ENCODE measurements at places on chromosomes 12 and 14. TPM values are rescaled to one million over a fixed set of nuclear protein-coding genes. Genes with fewer than 3 reads are reported as not detected.

DNA sequence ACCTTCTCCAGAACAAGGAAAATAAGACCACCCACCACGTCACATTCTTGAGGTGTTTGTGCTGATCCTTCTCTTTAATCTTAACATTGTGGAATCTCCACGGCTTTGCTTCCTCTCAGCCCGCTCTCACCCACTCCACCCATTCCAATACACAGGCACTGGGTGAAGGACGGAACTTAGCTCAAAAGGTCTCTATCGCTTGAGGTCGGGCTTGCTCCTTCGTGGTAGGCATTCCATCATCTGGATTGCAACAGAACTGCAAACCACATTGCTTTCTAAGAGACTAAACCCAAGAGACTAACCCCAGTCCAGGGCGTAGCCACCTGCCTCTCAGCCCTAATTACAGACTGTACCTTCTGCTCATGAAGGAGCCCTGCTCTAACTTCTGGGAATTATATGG is 24.0 kb upstream of the MDM2 start:
- H3K4me3 ChIP-seq, result no peak overlapping the region
- no peak overlapping the region for H3K27ac ChIP-seq
- no peaks in the 10 kb centered on the region for H3K27me3 ChIP-seq
- H3K36me3 ChIP-seq, result no peaks in the 10 kb centered on the region
- no peak for DNase-seq
- peaks cover 14% of the 10 kb centered on the region for H3K4me1 ChIP-seq

DNA sequence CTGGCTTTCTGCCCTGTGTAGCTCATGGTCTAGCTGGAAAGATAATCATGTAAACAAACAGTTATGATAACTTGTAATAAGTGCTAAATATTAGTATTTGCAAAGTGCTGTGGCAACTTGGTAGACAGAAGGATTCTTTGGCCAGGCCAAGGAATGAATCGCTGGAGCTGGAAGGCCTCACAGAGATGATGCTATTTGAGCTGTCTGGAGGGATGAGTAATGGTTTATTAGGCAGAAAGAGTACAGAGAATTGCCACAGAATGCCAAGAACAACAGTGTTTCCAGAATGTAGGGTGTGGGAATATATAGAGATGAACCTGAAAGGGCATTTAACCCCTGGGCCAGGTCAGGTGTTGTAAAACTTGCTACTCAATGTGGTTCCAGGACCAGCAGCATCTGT is 27.6 kb downstream of the OTX2 start:
- peaks cover 77% of the 10 kb centered on the region for H3K27me3 ChIP-seq
- H3K27ac ChIP-seq, result no peak overlapping the region
- DNase-seq, result no peak
- H3K4me3 ChIP-seq, result no peak overlapping the region

DNA sequence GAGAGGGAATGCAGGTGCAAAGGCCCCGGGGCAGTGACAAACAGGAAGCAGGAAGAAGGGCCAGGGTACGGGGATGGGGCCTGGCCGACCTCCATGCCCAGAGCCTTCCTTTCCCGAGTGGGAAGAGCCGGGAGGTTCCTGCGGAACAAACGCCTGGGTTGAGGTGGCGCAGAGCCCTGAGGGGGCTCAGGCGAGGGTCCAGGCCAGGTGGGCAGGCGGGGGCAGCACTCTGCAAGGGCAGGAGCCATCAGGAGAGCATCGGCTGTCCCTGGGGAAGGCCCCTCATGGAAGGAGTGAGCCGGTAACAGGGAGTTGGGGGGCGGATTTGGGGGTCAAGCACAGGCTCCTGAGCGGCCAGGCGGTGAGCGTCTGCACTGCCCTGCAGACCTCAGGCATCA is 18.1 kb upstream of the FBRSL1 start:
- H3K36me3 ChIP-seq, result no peaks in the 10 kb centered on the region
- H3K27ac ChIP-seq, result no peak overlapping the region
- peaks cover 23% of the 10 kb centered on the region for H3K27me3 ChIP-seq
- H3K4me3 ChIP-seq, result no peak overlapping the region

DNA sequence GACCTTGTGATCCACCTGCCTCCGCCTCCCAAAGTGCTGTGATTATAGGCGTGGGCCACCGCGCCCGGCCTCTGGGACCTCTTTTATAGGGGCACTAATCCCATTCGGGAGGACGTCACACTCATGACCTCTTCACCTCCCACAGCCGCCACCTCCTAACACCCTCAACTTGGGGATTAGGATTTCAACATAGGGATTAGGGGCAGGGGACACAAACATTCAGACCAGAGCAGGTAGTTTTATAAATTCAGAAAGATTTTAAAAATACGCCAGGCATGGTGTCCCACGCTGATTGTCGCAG is 49.4 kb downstream of the TPCN1 start:
- no peak for DNase-seq
- peaks cover 66% of the 10 kb centered on the region for H3K4me1 ChIP-seq
- H3K27ac ChIP-seq, result peak overlapping the region; percentile 92
- no peaks in the 10 kb centered on the region for H3K27me3 ChIP-seq
- H3K4me3 ChIP-seq, result no peak overlapping the region

- no peak overlapping the region for H3K4me3 ChIP-seq
- no peaks in the 10 kb centered on the region for H3K4me1 ChIP-seq
Observed at GRCh38 chr14:81953419-81953818, 419.8 kb upstream of the SEL1L start.

DNA sequence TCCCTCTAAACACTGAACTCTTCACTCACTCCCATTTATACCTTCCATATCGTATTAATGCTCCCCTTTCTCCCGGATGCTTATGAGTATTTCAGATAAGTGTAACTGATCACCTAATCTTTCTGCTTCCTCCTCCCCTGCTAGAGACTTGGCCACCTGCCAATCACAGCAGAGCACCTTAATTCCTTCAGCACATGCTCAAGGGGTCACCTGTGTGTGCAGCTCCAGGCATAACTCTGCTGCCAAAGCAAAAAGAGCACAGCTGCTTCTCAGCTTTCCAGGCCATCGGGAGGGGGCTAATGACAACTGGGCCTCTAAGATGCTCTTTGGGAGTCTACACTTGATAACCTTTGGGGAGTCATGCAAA is 106.9 kb upstream of the DYRK2 start:
- no peak overlapping the region for H3K27ac ChIP-seq
- no peaks in the 10 kb centered on the region for H3K36me3 ChIP-seq
- DNase-seq, result no peak
- H3K4me1 ChIP-seq, result no peaks in the 10 kb centered on the region

DNA sequence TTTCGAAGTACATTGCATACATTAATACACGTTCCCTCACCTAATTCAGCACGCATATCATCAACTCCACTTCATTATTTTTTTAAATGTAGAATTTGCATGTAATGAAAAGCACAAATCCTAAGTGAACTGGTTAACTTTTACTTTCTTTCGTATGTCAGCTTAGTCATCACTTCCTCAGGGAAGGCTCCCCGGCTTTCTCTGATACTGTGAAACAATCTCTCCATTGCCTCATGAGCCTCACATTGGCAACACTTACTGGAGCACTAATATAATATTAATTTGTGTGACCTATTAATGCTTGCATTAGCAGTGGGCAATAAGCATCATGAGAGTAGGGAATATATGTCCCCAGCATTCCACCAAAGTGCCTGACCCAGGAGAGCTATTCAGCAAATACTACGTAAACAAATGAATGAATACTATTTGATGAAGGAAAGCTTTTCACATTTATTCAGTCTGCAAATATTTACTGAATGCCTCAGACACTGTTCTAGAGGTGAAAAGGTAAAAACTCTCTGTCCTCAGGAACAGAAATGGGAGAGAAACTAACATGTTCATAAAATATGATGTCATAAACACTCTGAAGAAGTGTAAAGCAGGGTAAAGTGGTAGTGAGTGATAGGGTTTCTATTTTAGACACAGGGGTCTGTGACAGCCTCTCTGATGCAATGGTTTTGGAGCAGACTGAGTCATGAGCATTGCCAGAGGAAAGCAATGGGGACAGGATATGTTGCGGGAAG is 327.5 kb upstream of the DIO2 start:
- no peaks in the 10 kb centered on the region for H3K36me3 ChIP-seq
- no peak for DNase-seq

DNA sequence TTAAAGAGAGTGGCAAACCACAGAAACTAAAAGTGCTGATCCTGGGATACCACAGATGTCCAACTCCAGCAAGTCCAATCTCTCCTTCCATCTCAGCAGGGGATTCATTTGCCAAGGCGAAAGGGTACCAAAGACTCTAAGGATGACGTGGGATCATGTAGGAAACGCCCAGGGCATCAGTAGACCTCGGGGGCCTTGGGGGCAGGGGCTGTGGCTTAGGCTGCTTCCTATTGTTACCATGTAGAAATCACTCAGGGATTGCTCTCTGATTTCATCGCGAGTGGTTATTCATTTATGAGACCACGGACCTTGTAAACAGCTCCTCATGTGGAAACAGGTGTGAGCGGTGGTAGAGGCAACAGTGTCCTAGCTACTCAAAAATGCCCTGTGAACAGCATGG is 149.3 kb upstream of the FKBP4 start:
- H3K27ac ChIP-seq, result no peak overlapping the region
- peaks cover 28% of the 10 kb centered on the region for H3K4me1 ChIP-seq
- no peak for DNase-seq
- no peaks in the 10 kb centered on the region for H3K27me3 ChIP-seq

DNA sequence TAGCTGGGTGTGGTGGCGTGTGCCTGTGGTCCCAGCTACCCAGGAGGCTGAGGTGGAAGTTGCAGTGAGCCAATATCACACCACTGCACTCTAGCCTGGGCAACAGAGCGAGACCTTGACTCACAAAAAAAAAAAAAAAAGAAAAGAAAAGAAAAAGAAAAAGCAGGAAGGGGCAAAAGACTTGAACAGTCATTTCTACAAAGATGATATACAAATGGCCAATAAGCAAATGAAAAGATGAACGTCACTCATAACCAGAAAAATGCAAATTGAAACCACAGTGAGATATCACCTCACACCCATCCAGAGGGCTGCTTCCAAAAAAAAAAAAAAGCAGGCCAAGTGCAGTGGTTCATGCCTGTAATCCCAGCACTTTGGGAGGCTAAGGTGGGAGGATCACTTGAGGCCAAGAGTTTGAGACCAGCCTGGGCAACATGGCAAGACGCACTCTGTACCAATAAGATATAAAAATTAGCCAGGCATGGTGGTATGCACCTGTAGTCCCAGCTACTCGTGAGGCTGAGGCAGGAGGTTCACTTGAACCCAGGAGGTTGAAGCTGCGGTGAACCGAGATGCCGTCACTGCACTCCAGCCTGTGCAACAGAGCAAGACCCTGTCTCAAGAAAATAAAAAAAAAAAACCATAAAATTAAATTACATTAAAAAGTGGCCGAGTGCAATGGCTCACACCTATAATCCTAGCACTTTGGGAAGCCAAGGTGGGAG is 20.5 kb downstream of the UBC start:
- H3K27me3 ChIP-seq, result no peaks in the 10 kb centered on the region
- no peak overlapping the region for H3K27ac ChIP-seq
- H3K36me3 ChIP-seq, result no peaks in the 10 kb centered on the region
- H3K4me3 ChIP-seq, result no peak overlapping the region

- H3K27ac ChIP-seq, result no peak overlapping the region
- H3K36me3 ChIP-seq, result no peaks in the 10 kb centered on the region
- DNase-seq, result no peak
- H3K27me3 ChIP-seq, result no peaks in the 10 kb centered on the region
- H3K4me3 ChIP-seq, result no peak overlapping the region
Observed at GRCh38 chr12:12964255-12964654, 12.3 kb upstream of the GPRC5D start.

- H3K27ac ChIP-seq, result peak overlapping the region; percentile 79
- no peak for DNase-seq
Observed at GRCh38 chr12:7959701-7960121, 23.7 kb upstream of the SLC2A3 start.

DNA sequence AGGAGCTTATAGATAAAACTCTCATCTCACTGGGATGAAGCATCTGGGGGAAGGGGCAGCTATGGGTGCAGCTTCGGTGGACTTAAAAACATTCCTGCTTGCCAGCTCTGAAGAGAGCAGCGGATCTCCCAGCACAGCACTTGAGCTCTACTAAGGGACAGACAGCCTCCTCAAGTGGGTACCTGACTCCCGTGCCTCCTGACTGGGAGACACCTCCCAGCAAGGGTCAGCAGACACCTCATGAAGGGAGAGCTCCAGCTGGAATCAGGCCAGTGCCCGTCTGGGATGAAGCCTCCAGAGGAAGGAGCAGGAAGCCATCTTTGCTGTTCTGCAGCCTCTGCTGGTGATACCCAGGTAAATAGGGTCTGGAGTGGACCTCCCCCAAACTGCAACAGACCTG is 345.2 kb upstream of the SYT1 start:
- no peak overlapping the region for H3K27ac ChIP-seq
- H3K4me1 ChIP-seq, result no peaks in the 10 kb centered on the region
- H3K4me3 ChIP-seq, result no peak overlapping the region
- DNase-seq, result no peak

DNA sequence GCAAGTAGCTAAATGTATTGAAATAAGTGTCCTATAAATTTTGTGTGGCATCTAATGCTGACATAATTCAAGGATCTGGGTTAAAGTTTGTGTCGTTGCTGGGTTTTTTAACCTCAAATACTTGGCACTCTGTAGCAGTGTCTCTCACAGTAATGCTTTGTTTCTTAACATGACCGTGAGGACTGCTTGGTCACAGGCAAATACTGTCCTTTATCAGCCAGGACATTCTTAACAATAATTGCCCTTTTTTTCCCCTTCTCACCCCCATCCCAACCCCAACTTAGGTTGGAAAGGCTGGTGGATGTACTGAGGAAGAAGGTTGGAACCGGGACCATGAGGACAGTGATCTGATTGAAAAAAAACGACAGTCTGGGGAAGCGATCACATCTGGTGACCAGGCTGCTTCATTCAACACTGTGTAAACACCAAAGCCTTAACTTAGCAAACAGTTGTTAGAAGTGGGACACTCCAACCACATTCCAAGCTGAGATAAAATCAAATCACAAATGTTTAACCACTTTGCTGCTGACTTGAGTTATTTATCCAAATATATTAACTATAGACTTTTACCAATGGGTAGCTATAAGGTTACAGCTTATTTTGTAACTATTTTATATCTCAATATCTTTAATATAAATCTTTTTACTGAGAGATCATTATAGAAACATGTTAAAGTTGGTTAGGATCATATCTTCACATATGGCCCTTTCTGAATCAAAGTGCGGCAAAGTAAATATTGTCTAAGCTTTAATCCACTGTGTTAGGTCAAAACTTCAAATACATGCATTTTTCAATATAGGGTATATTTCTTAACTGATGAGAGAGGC is 48.2 kb downstream of the FOXA1 start:
- no peak for DNase-seq
- H3K4me3 ChIP-seq, result no peak overlapping the region
- H3K27me3 ChIP-seq, result no peaks in the 10 kb centered on the region
- no peaks in the 10 kb centered on the region for H3K4me1 ChIP-seq
- H3K36me3 ChIP-seq, result no peaks in the 10 kb centered on the region

GRCh38 chr12:104935886-104936285 is 22.2 kb downstream of the SLC41A2 start:
- no peaks in the 10 kb centered on the region for H3K36me3 ChIP-seq
- no peak overlapping the region for H3K4me3 ChIP-seq
- H3K4me1 ChIP-seq, result no peaks in the 10 kb centered on the region
- no peak overlapping the region for H3K27ac ChIP-seq
- DNase-seq, result no peak

YAF2 gene
- total RNA-seq, result 88.1 TPM

DTX1 gene
- 1.5 TPM for total RNA-seq

EPS8 gene
- 18.9 TPM for total RNA-seq

NXPH4 gene
- total RNA-seq, result 0.44 TPM

GALNT6 gene
- 0.60 TPM for total RNA-seq

NGDN gene
- total RNA-seq, result 17.2 TPM

ANKS1B gene
- total RNA-seq, result 1.6 TPM

FAM90A1 gene
- 0.30 TPM for total RNA-seq

CLEC1A gene
- 2.4 TPM for total RNA-seq

Measured in left ventricle myocardium inferior (tissue), 1 donor.